ENCODE measurements at places on chromosomes 1 and 21. TPM values are rescaled to one million over a fixed set of nuclear protein-coding genes. Genes with fewer than 3 reads are reported as not detected.

Gene CHI3L2
- total RNA-seq, result 0.54 TPM

Gene PCP4L1
- total RNA-seq, result 0.10 TPM

Gene TLR5
- total RNA-seq, result 0.07 TPM

Gene RHBDL2
- total RNA-seq, result 2.2 TPM

Gene DPYD
- 1.7 TPM for total RNA-seq

Gene ADAMTS4
- not detected for total RNA-seq

Gene NHLH1
- 0.78 TPM for total RNA-seq

Gene TMEM81
- total RNA-seq, result 2.4 TPM

Gene PLEKHG5
- 5.2 TPM for total RNA-seq

Gene PLEKHM2
- total RNA-seq, result 30.4 TPM

Gene MAST2
- total RNA-seq, result 23.2 TPM

Gene ATPAF1
- total RNA-seq, result 33.1 TPM

Gene RHCE
- total RNA-seq, result 0.12 TPM

Gene GSTM1
- total RNA-seq, result not detected

Gene TNFRSF25
- 2.3 TPM for total RNA-seq

Gene EPHA2
- 104 TPM for total RNA-seq

Gene NTRK1
- 0.11 TPM for total RNA-seq

Gene ADAMTS1
- 0.16 TPM for total RNA-seq

Gene FCN3
- total RNA-seq, result not detected

Gene PLEKHA6
- total RNA-seq, result 20.3 TPM

Gene ADGRL4
- not detected for total RNA-seq

Gene KCNN3
- total RNA-seq, result 0.05 TPM

Gene AK2
- 157 TPM for total RNA-seq

Gene ACAP3
- total RNA-seq, result 18.2 TPM

Gene IL20
- total RNA-seq, result not detected

Gene KCNC4
- total RNA-seq, result 4.4 TPM

Gene KISS1
- 1.0 TPM for total RNA-seq

Gene OR10K2
- not detected for total RNA-seq

Gene DDR2
- 0.67 TPM for total RNA-seq

Gene OR6K6
- total RNA-seq, result not detected

Gene TRABD2B
- 0.30 TPM for total RNA-seq

Data from A549 treated with CpdA at 1 μM for 4 hours (cell line).